Glomerular endothelial cell (primary cell): ENCODE measurements at places on chromosomes 5 and 9. TPM values are rescaled to one million over a fixed set of nuclear protein-coding genes. Genes with fewer than 3 reads are reported as not detected.
A peak's percentile ranks its signal among the peaks of the same experiment; 100 is the strongest.

DNA sequence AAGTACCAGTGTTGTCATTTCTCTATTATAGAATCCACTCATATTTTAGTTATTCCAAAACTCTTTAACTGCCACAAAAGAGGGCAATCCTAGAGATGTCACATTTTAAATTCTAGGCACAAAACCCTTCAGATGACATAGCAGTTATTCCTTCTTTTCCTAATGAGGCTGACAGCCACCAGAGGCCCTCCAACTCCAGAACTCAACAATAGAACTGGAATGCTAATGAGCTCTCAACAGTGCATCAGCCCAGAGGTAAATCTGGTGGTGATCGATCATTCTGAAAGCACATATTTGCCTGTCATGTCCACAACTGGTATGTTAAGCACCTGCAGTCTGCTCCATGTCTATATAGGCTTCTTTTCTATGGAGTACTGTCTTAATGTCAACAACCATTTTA is 40.2 kb upstream of the RAB3C start:
- no peak for DNase-seq

DNA sequence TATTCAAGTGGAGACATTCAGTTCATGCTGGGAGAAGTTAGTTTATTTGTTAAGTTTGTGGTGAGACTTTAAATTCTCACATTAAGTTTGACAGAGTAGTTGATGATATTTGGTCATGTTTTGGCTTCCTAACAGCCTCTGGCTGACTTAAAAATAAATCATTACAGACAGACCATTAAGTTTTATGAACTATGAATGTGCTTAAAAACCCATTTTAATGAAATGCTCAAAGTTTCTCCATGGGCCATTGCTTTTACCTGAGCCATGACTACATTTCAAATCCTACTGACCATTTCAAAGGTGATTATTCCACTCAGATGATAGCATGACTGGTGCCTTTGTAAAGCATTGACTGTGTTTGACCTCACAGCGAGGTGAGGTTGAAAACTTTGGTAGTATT is 192.7 kb downstream of the LRRC70 start:
- no peak for DNase-seq

DNA sequence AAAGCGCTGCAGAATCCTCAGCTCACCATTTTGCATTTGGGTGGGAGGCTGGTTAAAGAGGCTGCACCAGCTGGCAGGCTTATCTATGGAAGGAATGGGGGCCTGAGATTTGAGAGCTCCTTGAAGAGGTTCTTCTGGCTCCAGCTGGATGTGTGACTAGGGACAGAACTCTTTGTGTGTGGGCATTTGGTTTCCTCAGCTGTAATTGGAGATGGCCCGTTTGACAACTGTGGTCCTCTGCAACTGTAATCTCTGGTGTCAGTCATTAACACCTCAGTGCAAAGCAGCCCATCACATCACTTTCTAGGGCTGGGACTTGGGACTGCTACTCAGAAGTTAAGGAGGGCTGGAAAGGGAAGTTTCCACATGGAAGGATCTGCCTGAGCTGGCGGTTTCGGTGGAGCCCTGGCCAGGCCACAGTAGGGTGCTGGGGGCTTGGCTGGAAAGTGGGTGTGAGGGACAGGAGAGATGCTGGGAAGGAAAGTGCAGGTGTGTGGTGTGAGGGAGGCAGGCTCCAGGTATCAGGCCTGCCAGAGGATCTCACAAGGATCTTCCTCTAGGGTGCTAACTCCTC is 193.8 kb downstream of the GADD45G start:
- DNase-seq, result no peak

The ABLIM3 gene
- total RNA-seq, result 57.9 and 60.4 TPM in 2 replicates

The GDNF gene
- 0.10 TPM in 1 of 2 replicates, not detected in the other for total RNA-seq

GRCh38 chr9:4066682-4067081 is 233.2 kb downstream of the GLIS3 start:
- DNase-seq, result no peak

The PHF24 gene
- 0.06 TPM in 1 of 2 replicates, not detected in the other for total RNA-seq

The CDX1 gene
- not detected in 2 replicates for total RNA-seq

GRCh38 chr5:132489871-132490483 is 596 bp downstream of the IRF1 start:
- DNase-seq, result no peak

GRCh38 chr5:32231241-32231640 is 57.1 kb upstream of the GOLPH3 start:
- no peak for DNase-seq

The KIF3A gene
- 7.1 and 13.7 TPM in 2 replicates for total RNA-seq

DNA sequence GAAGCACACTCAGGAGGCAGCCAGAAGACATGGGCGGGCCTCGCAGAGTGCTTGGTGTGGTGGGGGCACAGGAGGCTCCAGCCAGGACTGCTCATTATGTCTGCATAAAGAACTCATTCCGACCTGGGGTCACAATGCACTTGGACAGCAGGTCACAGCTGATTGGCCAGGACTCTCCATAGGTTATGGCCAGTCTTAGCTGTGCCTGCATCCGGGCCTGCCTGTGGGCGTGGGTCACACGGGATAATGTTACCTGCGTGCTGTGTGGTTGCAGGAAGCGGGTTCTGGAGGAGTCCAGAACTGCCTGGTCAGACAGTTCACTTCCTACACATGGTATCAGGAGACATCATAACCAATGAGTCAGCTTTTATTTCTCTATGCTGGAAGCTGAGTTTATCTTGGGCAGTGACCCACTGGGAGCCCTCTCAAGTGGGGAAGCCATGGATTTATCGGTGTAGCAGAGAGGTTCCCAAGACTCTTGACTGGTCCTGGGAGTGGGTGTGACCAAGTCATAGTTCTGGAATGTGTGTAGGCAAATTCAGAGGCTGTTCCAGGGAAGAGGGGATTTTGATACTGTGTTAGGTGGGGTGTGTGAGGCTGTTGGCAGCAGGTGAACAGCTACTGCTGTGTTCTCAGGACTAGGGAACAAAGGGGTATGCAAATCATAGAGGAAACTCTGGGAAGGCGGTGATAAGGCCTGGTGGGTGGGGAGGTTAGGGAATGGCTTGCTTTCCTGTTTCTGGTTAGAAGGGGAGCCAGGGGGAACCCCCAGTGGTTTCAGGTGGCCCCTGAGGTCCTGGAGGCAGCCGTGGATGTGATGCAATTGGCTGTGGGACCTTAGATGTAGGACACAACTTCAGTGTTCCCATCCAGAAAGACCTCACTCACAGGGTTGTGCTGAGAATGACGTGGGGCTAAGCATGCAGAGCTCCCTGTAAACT is 51.3 kb downstream of the ARHGEF37 start:
- no peak for DNase-seq

The ZNF484 gene
- 9.0 and 9.1 TPM in 2 replicates for total RNA-seq

DNA sequence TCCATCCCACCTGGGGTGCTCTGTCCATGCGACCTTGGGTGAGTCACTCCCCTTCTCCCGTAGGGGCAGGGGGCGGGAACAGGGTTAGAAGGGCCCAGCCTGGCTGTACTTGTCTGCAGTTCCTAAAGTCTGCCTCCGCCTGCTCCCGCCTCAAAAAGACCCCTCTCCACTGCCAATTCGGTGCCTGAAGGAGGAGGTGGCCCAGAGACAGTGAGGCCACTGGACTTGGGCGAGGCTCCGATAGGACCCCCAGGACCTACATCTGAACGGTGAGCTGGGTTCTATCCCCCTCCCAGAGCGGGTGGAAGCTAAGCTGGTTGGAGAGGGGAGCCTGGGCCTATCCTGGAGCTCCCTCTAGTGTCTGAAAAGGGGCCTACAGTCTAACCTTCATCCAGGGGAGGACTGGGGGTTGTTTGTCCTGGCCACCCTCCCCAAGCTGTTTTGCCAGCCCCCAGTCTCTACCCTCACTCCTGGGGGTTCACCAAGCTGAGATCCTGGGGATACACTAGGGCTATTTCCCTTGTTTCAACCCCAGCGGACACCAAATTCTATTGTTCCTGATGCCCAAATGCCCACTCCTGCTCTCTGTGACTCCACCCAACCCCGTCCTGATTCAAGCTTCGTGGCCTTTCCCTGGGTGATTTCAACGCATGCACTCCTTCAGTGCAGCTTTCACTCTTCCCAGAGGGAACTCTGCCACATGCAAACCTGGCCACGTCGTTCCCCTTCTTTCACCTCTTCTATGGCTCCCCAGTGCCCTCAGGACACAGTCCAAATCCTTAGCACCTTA is 6.1 kb upstream of the CRB2 start:
- no peak for DNase-seq

The EMB gene
- 2.0 and 4.7 TPM in 2 replicates for total RNA-seq

The GARIN3 gene
- total RNA-seq, result not detected in 2 replicates

DNA sequence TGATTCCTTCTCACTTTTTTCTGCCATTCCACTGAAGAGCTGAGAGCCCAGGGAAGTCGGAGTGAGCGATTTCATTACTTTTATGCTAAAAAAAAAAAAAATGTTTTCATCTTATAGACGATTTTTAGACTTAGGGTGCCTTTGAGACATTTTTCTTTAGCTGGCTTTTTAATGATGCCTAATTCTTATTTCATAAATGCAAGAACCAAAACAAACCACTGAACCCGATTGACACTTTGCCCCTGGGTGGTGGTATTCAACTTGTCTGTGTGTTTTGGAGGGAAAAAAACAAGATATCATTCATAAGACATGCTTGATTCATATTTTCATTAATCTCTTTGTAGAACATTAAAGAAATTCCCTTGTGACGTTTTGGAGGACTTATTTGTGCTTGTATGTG is 2.4 kb downstream of the TLE4 start:
- no peak for DNase-seq

DNA sequence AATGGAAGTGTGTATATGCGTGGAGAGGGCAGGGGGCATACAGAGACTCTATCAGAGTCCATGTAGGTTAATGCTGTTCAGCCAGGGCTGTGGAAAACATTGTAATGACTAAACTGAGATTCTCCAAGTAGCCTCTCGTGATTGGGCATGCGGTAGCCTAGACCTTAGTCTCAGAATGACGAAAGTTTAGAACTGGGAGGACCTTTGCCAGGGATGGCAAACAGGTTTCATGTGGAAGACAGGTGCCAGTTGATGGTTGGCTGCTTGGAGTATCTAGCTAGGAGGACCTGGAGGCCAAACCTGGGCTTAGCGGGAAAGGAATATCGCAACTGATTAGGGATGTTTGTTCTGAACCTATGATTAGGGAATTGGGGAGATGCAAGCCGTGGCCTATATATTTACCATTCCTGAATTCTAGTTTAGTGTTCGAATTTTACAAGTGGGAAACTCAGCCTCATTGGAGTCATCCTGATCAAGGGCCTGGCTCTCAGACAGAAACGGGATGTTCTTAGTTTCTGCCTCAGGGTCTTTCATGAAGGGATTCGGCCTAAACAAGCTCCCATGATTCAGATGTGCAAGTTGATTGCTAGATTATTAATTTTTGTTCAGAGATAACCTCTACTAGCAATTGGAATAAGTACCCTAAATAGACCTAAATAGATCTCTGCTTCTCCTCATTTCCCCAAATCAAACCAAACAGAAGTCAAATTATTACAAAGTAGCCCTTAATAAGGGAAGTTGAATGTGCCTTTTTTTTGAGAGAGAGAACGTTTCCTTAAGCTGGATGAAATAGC is 26.8 kb upstream of the TJP2 start:
- no peak for DNase-seq

DNA sequence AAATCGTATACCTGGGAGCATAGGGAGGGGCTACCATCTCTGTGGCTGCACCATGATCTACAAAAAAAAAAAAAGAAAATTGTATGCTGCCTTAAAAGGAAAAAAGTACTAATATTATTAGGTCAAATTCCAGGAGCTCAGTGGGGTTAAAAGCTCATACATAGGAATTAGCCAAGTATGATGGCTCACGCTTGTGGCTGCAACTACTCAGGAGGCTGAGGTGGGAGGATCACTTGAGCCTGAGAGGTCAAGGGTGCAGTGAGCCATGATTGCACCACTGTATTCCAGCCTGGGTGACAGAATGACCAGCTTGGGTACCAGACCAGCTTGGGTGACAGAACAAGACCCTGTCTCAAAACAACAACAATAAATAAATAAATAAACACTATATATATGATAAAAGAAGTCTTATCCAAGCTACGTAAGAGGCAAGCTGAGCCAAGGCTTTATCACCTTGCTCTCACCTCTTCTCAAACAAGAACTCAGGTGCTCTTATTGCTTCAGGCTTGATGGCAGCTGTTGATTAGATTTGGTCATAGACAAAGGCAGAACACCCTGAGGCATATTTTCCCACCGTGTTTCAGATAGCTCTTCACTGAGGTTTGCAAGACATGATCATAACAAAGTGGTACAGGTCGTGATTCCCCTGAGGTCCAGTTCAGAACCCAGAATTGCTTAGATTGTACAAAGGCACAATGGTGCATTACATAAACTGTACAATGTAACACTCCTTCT is 3.3 kb upstream of the FBXW11 start:
- DNase-seq, result no peak

DNA sequence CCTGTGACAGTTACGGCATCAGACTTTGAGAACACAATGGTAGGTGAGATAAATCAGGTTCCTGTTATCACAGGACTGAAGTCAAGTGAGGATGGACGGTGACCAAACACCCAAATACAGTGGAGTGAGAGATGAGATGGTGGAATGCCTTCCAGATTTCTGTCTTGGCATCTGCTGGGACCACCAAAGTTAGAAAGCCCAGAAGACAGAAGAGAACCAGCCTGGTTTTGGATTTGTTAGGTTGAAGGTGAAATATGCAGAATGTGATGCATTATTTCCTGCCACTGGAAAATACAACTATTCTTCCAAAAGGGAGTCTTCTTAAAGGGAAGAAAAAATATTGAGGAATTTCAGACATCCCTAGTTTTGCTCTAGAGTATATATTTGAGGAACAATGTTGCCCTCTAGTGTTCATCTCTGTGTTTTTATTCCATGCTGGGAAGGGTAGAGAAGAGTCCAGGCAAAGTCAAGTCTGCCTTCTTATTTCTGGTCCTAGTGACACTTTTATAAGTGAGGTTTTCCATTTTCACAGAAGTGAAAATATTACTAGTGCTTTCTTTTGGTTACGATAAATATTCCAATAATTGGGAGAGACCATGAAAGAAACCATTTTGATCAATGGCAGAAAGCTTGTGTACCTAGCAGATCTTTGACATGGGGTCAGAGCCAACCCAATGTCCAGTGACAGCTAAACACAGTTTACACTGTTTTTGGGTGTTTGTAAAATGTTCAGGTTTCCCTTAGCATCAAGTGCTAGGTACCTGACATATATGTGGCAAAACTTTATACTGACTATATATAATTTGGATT is 142.3 kb upstream of the ANKH start:
- peak; percentile 63 for DNase-seq

The GLDC gene
- 1.7 and 8.0 TPM in 2 replicates for total RNA-seq

The PAXX gene
- 28.0 and 47.2 TPM in 2 replicates for total RNA-seq

The KIAA0825 gene
- total RNA-seq, result 2.9 and 3.0 TPM in 2 replicates
